ENCODE measurements at places on chromosomes 3 and 15.

DNA sequence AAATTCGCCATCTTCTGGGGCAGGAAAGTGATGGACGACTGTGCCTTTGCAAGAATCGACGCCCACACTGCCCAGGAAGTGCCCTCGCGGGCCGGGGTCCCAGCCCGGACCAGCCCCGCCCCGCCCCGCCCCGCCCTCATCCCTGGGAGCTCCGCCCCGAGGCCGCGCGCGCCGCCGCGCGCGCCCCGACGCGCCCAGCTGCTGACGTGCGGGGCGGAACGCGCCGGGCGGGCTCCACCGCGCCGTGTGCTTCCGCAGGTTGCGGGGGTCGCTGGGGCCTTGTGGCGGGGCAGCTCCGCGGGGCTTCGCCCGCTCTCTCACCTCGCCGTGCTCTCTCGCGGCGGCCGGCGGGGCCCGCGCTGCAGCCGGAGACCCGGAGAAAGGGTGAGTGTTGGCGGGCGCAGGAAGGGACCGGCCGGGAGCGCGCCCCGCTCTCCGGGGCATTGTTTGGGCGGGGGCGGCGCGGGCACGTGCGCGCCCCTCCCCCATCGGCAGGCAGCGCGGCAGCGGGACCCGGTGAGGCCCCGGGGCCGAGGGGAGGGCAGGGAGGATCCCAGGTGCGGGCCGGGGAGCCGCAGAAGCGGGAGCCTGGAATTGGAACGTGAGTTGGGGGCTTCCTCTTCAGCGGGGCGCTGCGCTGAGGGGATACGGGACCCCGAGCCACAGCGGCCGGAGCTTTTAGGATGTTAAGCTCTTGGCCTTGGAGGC lies at the start of gene YEATS2:
TSS of gene YEATS2 (plus strand) at position 188 of the 708 bp plus-strand sequence. CDS start 17,366 bp downstream, outside the sequence.
- DNase-seq: peak; percentile 90

DNA sequence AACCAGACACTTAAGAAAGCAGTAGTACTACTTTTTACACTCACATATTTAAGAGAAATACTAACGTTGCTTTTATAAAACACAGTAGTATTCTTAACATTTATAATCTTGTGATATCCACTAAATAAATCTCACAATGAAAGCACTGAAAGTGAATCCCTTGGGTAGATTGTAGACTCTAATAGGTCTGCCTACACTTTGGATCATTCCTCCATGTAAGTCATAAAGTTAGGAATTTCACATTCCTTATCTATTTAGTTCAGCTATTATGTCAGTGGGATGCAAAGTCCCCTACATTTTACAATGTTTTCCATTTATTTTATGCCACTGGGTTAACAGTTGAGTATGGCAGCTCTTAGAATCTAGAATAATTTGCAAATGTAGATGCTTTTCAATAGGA lies 330.7 kb downstream of the LSAMP start:
- no peak for DNase-seq

- DNase-seq: no peak
Observed at GRCh38 chr3:159025733-159026132, 223.9 kb downstream of the MFSD1 start.

GRCh38 chr3:87359826-87360225 lies 83.4 kb upstream of the POU1F1 start:
- DNase-seq: no peak

DNA sequence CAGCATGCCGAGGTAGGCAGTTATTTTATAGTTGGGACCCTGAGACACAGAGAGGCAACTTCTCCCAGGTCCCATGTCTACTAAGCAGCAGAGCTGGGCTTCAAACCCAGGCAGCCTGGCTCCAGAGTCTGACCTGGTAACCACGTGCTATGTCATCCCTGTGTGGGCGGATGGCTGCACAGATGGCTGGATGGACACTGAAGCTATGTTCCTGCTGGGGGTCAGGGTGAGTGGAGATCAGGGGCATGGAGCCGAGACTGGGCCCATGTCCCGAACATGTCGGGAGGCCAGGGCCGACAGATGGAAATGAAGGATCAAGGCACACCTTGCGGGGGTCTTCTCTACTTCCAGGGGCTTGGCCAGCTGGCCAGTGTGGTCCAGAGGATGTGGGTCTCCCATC lies 9.3 kb upstream of the FBLN2 start:
- no peak for DNase-seq

DNA sequence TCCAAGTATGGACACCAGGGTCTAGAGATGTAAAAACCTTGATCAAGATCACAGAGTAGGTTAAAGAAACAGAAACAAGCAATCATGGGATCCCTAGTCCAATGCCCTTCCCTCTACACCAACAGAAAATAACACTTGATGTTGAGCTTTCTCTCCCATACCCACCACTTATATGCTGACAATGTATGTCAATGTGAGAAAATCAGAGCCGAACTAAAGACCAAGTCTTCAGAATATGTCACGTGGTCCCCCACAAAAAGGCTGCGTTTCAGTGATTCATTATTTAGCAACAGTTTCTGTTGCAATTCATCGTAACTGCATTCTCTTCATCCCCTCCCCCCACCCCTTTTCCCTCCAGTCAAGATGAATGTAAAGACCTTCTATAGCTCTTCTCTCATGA lies 278.9 kb upstream of the STT3B start:
- DNase-seq: no peak

DNA sequence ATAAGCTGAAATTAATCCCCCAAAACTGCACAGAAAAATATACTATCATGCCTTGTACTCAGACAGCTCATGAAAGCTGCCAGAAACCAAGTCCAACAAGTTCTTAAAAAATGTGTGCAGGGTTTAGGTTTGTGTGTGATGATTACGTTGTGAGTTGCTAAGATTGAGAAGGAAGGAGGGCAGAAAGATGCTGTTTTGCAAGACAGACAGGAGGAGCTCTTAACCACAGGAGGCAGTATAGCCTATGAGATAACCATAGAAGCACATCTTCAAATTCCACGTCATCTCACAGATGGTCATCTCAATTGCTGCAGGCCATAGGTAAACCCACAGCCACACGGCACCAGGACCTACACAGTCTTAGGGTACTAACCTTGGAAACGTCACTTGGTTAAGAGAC lies 191.9 kb downstream of the STT3B start:
- DNase-seq: no peak
